ENCODE measurements at places on chromosomes 2 and 18. TPM values are rescaled to one million over a fixed set of nuclear protein-coding genes. Genes with fewer than 3 reads are reported as not detected.

GRCh38 chr2:72013726-72014125 lies 133.9 kb downstream of the CYP26B1 start:
- DNase-seq, result peak; percentile 6

- no peak for DNase-seq
Observed at GRCh38 chr2:37771600-37772088, 100.2 kb upstream of the CDC42EP3 start.

- no peak for DNase-seq
Observed at GRCh38 chr2:15761910-15762309, 170.2 kb downstream of the DDX1 start.

DNA sequence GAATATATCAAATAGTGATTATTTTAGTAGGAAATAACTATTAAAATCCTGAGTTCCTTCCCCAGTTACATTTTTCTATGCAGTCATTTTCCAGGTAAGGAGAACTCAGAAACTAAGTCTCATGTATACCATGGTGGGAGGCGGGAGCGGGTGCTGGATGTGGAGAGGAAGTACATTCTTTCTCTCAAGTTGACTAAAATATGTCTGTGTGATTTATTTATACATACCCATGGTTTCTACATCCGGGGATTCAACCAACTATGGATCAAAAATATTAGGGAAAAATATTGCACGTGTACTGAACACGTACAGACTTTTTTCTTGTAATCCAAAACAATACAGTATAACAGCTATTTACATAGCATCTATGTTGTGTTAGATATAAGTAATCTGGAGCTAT lies 6.8 kb downstream of the ZCCHC2 start:
- no peak for DNase-seq

DNA sequence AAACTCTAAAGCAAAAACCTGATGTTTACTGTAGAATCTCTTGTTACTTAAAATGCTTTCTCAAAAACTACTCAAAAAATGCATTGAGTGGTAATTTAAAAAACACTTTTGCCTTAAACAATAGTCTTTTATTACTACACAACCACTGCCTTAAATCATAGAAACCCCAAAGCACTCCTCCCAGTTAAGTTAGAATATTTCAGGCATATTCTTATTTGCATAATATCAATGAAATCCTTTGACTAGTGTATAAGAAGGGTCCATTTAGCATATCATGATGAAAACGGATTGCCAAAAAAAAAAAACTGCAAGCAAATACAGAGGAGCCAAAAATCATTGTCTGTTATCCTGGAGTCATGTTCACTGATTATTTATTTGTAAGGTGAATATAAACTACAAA lies 119.2 kb downstream of the PTPRM start:
- no peak for DNase-seq

DNA sequence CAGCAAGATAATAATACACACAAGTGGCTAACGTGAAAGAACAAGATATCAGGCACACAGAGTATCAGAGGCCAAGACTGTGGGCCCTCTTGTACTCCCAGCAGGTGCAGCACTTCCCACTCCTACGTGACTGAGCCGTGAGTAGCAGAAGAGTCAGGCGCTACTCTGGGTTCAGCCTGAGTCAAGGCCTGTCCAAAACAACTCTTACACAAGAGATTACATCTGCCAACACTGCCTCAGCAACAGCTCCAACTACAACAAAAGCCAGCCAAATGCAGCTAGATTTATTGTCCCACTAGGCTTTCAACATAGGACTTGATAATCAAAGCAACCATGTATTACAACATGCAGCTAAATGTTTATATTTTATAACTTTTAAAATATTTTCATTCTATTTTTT lies 56.2 kb downstream of the ITSN2 start:
- DNase-seq, result peak; percentile 79

DNA sequence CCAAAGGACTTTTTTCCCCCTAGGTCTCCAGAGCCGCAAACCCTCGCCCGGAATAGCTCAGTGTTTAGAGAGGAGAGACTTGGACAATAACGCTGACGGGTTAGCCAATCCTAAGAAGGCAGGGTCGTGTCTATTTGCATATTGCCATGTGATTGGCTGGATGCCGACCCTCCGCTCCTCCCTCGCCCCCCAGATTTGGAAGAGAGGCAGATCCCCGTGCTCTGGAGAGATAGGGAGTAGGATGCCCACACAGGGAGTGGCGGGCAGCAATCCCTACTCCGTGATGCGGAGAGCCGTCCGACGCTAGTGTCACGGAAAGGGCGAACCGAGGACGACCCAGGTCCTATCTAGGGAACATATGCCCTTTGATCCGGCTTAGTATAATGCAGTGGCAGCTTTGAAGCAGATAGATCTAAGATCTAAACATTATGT lies 1.4 kb downstream of the WNT6 start:
- peak; percentile 73 for DNase-seq

DNA sequence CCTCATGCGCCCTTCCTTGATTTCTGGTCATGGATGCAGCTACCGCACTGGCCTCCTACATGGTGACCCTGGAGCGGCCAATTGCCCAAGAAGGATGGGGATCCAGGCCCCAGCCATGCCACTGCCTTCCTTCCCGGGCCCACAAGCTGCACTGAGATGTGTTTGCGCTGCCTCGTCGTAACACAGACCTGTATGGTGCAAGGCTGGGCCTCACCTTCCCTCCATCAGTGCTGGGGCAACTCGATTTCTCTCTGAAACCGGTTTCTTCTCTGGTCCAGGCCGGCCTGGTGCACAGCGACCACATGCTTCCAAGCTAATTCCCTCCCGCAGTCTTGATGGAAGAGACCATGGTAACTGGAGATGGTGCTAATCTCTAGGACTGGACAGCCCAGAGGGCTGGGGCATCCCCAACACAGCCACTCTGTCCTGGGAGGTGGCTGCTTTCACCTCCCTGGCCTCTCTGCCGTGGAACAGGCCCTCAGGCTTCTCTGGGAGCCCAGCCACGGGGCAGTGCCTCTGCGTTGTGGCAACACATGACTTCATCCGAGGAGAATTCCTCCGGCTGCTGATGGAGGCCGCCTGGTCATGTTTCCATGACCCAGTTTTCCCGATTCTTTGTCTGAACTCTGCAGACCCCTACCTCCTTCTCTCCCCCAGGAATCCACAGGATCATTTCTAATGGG lies 184.2 kb downstream of the GLI2 start:
- DNase-seq, result no peak

- DNase-seq, result no peak
Observed at GRCh38 chr18:62531078-62531477, 8.3 kb downstream of the ZCCHC2 start.

DNA sequence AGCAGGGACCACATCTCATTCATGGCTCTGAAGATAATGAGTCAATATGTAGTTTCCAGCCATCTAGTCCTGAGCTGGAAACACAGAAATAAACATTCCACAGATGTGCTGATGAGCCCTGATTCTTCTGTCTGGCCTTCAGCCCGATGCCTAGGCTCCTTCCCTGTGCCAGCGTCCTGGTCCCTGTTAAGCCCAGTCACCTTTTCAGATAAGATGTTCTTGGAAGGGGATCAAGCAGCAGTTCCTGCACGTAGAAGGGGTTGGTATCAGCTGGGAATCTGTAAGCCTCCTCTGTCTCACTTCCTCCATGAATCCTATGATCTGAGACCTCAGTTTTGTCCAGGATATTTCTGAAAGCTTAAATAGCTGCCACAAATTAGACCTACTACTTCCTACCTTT lies 149.3 kb downstream of the TTC32 start:
- DNase-seq, result no peak

- no peak for DNase-seq
Observed at GRCh38 chr2:172951554-172951953, 124.1 kb upstream of the MAP3K20 start.

GRCh38 chr2:108323619-108324018 lies 34.9 kb downstream of the SULT1C2 start:
- DNase-seq, result no peak

DNA sequence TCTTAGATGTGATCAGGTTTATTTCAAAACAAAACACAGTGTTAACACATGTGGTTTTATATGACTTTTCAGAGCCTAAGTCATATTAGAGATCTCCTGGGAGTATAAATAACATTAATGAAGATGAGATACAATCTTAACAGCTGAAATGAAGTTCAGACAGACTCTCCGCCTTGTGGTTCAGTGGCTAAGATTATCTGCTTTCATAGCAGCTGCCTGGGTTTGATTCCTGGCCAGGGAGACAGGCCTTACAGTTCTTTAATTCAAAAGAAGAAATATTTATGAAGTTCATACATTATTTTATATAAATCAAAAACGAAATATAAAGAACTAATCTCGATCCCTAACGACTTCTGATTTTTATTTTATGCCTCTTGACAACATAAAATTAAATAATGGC lies 35.2 kb upstream of the TTC32 start:
- DNase-seq, result no peak

- no peak for DNase-seq
Observed at GRCh38 chr2:212941361-212941760, 210.1 kb downstream of the IKZF2 start.

DNA sequence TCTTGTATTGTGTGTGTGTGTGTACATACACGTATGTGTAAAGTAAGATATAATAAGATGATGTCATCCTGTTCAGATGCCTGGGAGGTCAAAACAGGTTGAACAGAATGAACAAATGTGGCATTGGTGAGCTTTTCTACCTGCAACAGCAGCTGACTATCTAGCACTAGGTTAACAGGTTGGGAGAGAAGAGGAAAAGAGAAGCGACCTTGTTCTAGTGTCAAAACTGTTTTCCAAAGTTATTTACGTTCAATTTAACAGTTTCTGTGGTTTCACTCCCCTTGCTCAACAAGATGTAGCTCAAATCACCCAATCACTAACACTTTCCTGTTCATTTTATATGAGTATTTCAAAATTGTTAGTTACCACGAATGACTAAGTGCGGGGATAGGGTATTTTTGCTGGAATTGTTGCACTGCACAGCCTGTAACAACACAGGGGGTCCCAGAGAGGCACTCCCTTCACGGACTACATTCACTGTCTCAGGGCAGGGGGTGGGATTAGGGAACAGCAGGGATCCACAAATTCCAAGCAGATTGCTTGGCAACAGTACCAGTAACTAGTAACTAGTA lies 67.5 kb upstream of the DTNB start:
- DNase-seq, result no peak

- DNase-seq, result no peak
Observed at GRCh38 chr2:134195341-134195740, 58.5 kb upstream of the MGAT5 start.

GRCh38 chr2:3610881-3611505 lies 16.1 kb downstream of the COLEC11 start:
- peak; percentile 39 for DNase-seq

DNA sequence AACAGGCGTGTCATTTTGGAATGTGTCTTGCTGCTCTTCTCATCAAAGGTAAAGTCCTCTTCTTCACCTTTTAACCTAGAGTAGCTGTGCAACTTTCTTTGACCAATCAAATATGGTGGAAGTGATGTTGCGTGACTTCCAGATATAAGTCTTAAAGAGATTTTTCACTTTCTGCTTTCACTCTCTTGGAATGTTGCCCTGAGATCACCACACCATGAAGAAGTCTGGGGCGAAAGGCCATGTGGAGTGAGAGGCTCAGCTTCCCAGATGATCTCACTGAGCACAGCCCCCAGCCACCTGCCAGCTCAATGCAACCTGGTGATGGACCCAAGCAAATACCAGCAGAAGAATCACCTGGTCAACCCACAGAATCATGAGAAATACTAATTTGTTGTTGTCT lies 7.1 kb upstream of the GALNT3 start:
- no peak for DNase-seq

GRCh38 chr18:45938488-45938935 lies 28.6 kb downstream of the EPG5 start:
- DNase-seq, result no peak

- no peak for DNase-seq
Observed at GRCh38 chr2:220394433-220394832, 767.0 kb downstream of the SLC4A3 start.

DNA sequence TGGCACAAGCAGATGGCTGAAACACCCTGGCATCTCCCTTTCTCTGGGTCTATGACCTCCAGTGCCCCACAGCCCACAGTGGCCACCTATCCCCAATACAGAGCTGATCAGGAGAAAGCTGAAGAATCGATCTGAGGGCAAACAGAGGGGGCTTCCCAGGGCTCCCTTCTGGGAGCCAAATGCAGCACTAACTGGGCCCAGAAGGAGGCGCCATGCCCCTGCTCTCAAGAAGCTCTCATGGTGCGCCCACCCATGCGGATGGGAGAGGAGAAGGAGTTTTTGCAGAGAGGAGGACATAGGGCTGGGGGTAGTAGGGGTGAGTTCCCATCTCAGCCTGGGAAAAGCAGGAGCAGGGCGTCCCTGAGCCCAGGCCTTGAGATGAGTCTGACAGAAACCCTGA lies 787.3 kb upstream of the RAB6C start:
- DNase-seq, result no peak

GRCh38 chr18:25282282-25282681 lies 69.7 kb downstream of the ZNF521 start:
- DNase-seq, result no peak

DNA sequence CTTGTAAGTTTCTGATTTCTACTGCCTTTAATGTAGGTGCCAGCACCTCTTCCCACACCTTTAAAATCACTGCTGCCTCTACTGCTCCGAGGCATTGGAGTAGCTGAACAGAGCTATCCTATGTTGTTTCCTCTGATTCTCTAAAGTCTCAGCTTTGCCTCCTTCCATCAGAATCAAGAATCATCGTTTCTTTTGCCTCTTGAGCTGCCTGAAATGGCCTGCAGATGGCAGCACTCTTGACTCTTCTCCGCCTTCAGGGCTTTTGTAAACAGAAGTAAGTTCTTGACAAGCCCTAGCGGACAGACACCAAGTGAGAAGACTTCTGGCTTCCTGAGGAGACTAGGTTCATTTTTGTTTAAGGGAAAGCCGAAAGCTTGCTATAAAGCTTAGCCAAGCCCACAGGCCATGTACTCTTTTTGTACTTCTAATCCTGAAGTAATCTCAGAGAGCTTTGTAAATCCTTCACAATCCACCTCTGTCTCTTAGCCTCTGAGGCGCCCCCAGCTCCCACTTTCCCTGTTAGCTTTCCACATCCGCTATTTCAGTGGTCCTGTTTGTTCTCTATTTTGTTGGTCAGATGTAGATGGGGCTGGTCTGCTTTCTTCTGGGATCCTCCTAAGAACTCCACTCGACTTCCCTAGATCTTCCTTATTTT lies 48.4 kb downstream of the GTF3C3 start:
- peak; percentile 78 for DNase-seq

DNA sequence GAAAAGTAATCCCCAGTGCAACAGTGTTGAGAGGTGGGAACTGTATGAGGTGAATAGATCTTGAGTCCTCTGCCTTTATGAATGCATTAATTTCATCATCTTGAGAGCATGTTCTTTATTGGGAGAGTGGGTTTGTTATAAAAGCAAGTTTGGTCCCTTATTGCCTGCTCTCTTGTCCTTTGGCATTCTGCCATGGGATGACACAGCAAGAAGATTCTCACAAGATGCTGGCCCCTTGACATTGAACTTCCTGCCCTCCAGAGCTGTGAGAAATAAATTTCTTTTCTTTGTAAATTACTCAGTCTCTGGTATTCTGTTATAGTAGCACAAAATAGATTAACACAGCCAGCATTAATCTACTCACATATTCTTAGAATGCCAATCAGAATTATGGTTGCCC lies 108.6 kb downstream of the EHBP1 start:
- DNase-seq, result no peak

- no peak for DNase-seq
Observed at GRCh38 chr18:9048236-9048635, 54.3 kb upstream of the NDUFV2 start.

SLC9A4 gene
- not detected for total RNA-seq

PROM2 gene
- 0.83 TPM for total RNA-seq

DIS3L2 gene
- 18.6 TPM for total RNA-seq

PTPRN gene
- 0.97 TPM for total RNA-seq

PIEZO2 gene
- 0.46 TPM for total RNA-seq

PLCD4 gene
- 0.67 TPM for total RNA-seq

CPLX4 gene
- not detected for total RNA-seq

DSG4 gene
- total RNA-seq, result not detected

ST8SIA5 gene
- 23.3 TPM for total RNA-seq

DPP4 gene
- total RNA-seq, result 3.4 TPM

MROH2A gene
- total RNA-seq, result not detected

Measured in cardiac septum (tissue), 1 donor.